ENCODE measurements at places on chromosomes 12 and 14. TPM values are rescaled to one million over a fixed set of nuclear protein-coding genes. Genes with fewer than 3 reads are reported as not detected.

Gene GZMH
- total RNA-seq: not detected

GRCh38 chr12:206746-207440 is 7.1 kb downstream of the SLC6A12 start:
- peaks cover 54% of the 10 kb centered on the region for H3K27me3 ChIP-seq
- no peaks in the 10 kb centered on the region for H3K36me3 ChIP-seq
- peaks cover 8% of the 10 kb centered on the region for H3K4me1 ChIP-seq
- H3K27ac ChIP-seq: no peak overlapping the region

DNA sequence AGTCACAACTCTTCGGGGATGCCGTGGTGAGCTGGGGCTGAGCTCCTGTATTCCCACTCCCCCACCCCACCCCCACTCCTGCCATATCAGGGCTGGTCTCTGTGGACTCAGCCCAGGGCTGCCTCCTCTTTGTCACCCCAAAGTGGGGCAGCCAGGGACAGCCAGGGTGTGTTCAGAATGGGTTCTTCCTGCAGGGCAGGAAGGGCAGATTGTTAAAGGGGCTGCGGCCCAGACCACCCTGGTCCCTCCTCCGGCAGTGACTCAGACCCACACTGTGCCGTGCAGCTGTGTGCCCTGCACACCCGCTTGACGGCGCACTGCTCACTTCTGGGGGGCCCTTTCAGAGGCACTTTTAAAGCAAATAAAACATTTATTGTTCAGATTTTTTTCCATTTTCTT is 9.3 kb downstream of the SLC48A1 start:
- peaks cover 22% of the 10 kb centered on the region for H3K36me3 ChIP-seq
- no peak overlapping the region for H3K27ac ChIP-seq

Gene TAS2R9
- total RNA-seq: not detected

GRCh38 chr12:51666696-51667095 is 75.7 kb downstream of the SCN8A start:
- H3K4me3 ChIP-seq: no peak overlapping the region
- peaks cover 7% of the 10 kb centered on the region for H3K36me3 ChIP-seq
- no peak for DNase-seq
- no peak overlapping the region for H3K27ac ChIP-seq
- no peaks in the 10 kb centered on the region for H3K27me3 ChIP-seq
- peaks cover 8% of the 10 kb centered on the region for H3K4me1 ChIP-seq

Data from H1 (cell line).